ENCODE measurements at places on chromosomes 7 and 10. TPM values are rescaled to one million over a fixed set of nuclear protein-coding genes. Genes with fewer than 3 reads are reported as not detected.

Gene SERPINE1
- total RNA-seq, result 10.2 TPM

Gene GFRA1
- 14.2 TPM for total RNA-seq

- H3K36me3 ChIP-seq, result no peaks in the 10 kb centered on the region
- no peak overlapping the region for H3K4me3 ChIP-seq
- H3K27ac ChIP-seq, result no peak overlapping the region
- DNase-seq, result no peak
- no peaks in the 10 kb centered on the region for H3K4me1 ChIP-seq
These were observed 148.3 kb upstream of the PHYHIPL start for GRCh38 chr10:59027975-59028655.

- no peak overlapping the region for H3K4me3 ChIP-seq
- no peak overlapping the region for H3K27ac ChIP-seq
- no peak for DNase-seq
- H3K27me3 ChIP-seq, result no peaks in the 10 kb centered on the region
These were observed 53.4 kb upstream of the PCDH15 start for GRCh38 chr10:54854389-54854788.

DNA sequence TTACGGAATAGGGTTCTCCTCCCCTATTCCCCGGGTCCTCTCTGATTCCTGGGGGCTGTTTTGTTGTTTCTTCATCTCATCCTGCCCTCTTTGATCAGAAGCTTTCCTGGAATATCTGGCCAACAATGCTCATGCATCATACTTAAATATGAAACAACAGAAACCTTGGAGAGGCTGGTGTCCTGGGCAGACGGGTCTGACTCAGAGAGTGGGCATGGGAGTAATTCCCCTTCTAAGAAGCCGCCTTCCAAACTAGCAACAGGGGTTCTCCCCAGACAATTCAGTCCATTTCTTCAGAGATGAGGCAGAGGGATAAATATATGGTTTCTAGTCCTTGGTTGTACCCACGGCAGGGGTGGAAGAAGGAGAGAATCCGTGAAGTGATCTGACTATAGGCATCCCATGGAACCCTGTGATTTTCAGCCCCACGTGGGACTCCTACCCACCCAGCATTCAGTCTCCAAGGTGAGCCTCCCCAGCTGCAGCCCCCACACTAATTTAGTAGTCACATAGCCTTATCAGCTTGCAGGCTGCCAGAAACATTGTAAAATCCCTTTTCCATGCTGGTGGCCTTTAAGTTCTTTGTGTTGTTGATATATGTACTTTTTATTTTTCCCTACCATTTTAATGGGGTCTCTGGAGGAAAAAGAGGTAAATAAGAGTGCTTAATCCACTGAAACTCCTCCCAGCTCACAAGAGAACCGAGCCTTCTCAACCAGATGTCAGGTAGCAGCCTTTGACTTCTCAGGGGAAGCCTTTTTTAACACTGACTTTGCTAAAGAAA is 119.2 kb downstream of the SFMBT2 start:
- H3K27me3 ChIP-seq, result no peaks in the 10 kb centered on the region
- DNase-seq, result no peak
- no peak overlapping the region for H3K27ac ChIP-seq
- no peak overlapping the region for H3K4me3 ChIP-seq
- no peaks in the 10 kb centered on the region for H3K4me1 ChIP-seq

DNA sequence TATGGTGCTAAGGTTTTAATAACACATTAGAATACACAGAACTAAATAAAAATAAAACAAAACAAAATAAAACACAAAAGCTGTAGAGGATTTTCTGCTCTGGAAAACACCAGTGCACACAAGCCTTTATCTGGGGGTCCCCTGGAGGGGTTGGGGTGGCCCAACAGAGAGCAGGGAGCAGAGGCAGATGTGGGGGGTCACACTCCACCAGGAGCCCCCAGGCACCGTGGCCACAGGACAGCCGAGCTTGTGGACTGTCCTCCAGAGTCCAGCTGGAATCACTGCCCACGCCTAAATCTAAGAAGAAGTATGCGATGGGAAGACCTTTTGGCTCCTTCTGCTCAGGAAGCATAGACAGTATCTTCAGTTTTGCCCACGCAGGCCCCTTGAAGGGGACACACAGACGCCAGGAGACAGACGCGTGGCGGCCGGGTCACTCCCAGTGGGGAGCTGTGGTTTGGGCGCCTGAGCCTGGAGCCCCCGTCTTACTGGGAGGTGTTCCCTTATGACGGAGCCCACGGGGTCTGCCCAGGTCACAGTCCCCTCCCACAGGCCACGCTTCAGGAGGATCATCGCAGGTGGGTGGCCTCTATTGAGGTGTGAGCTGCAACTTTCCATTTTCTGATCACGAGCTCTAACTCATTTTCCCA is 595.0 kb downstream of the PTPRN2 start:
- H3K4me1 ChIP-seq, result no peaks in the 10 kb centered on the region
- H3K27me3 ChIP-seq, result peaks cover 2% of the 10 kb centered on the region
- no peaks in the 10 kb centered on the region for H3K36me3 ChIP-seq

- no peak overlapping the region for H3K4me3 ChIP-seq
- no peaks in the 10 kb centered on the region for H3K36me3 ChIP-seq
- DNase-seq, result no peak
- H3K27ac ChIP-seq, result no peak overlapping the region
These were observed 357.2 kb downstream of the HPSE2 start for GRCh38 chr10:98878418-98878817.

Measured in liver (tissue), 10 donors.